ENCODE measurements at places on chromosomes 4 and X. TPM values are rescaled to one million over a fixed set of nuclear protein-coding genes. Genes with fewer than 3 reads are reported as not detected.

The POLN gene
- total RNA-seq: 3.3 TPM

The GAGE13 gene
- not detected for total RNA-seq

The APEX2 gene
- total RNA-seq: 8.0 TPM

The ASMT gene
- total RNA-seq: not detected

The GPRASP1 gene
- total RNA-seq: 17.0 TPM

The SASH3 gene
- 19.4 TPM for total RNA-seq

The GABRQ gene
- total RNA-seq: 0.98 TPM

The GAB1 gene
- total RNA-seq: 94.6 TPM

All from tibial nerve (tissue), 4 donors.